ENCODE measurements at places on chromosomes 6 and 20.

- DNase-seq: no peak
These were observed 23.3 kb upstream of the CFAP206 start for GRCh38 chr6:87384449-87384848.

- DNase-seq: no peak
These were observed 402 bp upstream of the TAF8 start for GRCh38 chr6:42049948-42050296.

GRCh38 chr6:45505470-45505869, 127.7 kb upstream of the SUPT3H start:
- no peak for DNase-seq

- DNase-seq: no peak
These were observed 27.8 kb downstream of the CASS4 start for GRCh38 chr20:56439771-56440291.

DNA sequence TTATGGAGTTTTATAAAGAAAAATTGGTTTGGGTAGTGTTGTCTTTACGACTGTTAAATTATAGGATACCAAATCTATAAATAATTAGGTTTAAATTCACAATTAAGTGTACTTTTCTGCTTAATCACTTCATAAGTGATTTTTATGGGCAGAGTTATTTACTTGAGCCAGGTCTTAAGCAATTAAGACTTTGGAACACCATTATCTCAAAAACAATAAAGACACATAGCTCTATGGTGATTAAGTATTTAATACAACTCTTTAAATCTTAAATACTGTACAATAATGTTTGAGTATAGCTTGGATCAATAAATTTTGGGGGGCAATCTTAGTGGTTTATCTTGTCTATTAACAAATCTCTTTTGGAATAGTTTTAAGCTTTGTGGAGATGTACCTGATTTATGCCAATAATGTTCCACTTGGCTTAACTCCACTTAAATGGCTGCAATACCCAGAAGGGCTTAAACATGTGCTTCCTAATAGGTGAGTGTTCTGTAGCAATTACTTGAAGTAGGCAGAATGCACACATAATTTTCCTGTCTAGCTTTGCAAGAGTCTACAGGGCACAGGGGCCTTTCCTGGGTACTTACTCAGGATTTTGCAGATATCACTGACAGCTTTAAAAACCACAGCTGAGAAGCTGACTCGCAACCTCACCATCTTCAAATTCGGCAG, 7.5 kb downstream of the FERMT1 start:
- no peak for DNase-seq

- no peak for DNase-seq
These were observed 252.3 kb downstream of the BTBD9 start for GRCh38 chr6:38387461-38387860.

GRCh38 chr20:1378735-1379125, 14.1 kb downstream of the FKBP1A start:
- no peak for DNase-seq

GRCh38 chr20:60056407-60057122, 98.3 kb downstream of the CDH26 start:
- no peak for DNase-seq

DNA sequence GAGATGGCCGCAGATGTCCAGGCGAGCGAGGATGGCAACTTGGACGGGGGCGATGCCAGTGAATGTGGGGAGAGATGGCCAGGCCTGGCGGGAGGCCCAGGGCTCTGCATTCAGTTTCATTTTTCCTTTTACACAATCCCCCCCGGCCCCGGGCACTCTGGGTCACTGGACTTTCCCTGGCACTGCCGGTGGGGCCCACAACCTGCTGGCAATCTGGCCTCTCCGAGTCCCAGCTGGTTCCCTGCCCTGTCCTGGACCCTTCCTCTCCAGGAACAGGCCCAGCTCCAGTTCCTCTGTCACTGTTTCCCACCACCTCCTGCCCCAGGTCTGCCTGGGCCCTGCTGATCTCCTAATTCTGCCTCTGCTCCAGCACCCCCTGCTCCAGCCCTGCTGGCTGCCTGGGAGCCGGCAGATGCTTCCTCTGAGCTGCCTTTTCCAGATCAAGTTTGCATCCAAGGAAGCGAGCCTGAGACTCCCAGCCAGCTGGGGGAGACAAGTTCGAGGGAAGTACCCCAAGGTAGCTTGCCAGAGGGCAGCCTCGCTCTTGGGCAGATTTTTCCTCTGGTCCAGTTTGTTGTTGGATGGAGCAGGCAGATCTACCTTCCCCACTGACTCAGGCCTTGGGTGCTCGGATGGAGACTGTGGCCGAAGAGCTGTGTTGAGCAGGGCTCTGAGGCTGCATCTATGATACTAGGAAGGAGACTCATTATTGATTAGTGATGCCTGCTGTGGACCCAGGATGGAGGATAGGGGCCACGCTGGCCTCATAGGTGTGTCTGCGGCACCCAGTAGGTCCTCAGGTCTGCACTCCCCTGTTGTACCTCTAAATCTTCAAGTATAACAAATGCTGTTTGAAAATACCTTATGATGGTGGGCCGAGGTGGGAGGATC, 83.2 kb downstream of the CEBPB start:
- no peak for DNase-seq

- DNase-seq: peak; percentile 79
These were observed 109.4 kb upstream of the KCNG1 start for GRCh38 chr20:51132279-51132678.

- no peak for DNase-seq
These were observed 127.6 kb downstream of the MRPL14 start for GRCh38 chr6:43999628-44000027.

GRCh38 chr20:8858181-8858787, 210.6 kb upstream of the PLCB4 start:
- no peak for DNase-seq

- DNase-seq: no peak
These were observed 439.4 kb downstream of the PHF3 start for GRCh38 chr6:64074981-64075380.

DNA sequence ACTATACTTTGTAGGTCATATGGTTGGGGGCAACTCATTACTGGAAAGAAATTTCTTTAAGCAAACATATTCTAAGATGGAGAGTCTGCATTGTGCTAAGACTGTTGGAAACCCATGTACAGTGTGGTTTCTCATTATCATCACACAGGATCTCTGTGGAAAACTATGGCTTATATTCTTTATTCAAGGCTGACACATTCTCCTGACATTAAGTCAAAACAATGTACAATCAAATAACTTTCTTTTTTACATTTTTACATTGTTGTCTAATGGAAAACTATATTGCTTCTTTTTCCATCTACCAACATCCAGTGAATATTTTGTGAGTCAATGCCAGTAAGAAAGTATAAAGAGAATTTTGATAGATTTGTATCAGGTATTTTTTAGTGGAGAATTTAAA, 417.6 kb downstream of the GRIK2 start:
- no peak for DNase-seq

DNA sequence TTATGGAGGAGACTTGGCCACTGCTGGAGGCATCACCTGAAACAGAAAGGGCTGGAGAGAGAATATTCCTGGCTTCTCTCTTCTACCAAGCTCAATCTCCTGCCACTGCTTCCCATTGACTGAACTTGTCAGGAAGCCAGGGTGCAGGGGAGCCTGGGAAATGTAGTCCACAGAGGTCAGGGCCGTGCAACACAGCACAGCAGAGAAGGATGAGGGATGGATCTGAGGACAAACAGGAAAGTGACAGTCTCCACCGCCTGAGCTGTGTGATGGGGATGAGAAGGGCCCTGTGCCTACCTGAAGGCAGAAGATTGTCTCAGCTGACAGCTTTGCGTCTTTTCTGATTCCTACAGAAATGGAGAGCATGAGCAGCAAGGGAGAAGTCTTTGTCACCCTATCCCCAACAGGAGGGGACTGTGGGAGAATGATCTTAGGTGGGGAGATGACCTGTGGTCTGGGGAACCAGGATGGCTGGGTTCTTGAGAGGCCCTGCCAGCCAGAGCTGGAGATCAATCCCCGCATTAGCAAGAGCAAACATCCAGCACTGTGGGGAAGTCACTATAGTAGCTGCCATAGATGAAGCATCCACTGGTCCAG, 114.2 kb downstream of the SNX5 start:
- DNase-seq: peak; percentile 84

DNA sequence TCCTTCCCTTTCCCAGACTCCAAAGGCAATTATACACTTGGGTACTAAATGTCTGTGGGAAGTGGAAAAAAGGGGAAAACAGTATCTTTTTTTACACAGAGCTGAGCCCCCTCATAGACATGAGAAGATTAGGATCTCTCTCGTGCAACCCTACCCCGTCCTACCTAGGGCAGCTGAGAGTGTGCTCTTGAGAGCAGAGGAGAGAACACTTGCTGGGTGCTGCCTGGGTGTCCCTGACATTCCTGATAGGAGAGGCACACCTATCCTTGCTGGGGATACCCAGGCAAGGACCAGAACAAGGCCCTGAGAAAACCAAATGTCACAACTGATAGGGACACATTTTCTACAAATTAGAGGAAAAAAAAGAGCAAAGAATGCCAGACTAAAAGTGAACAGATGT, 81.2 kb downstream of the PREP start:
- DNase-seq: no peak

DNA sequence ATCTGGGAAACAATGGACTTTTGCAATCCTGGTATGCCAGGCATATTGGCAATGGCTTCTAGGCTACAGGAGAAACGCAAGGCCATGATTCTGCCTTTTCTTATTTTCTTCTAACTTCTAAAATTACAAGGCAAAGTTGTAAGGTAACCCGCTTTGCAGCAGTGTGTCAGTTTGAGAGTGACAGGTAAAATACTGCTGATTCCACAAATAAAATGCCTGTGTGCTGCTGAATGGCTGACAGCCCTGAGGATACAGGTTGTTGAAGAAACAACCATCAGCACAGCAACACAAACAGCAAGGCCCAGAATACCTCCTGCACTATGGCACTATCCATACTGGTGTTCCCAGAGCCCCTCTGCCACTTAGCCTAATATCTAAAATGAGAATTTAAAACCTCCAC, 37.1 kb downstream of the SLC17A1 start:
- DNase-seq: no peak

DNA sequence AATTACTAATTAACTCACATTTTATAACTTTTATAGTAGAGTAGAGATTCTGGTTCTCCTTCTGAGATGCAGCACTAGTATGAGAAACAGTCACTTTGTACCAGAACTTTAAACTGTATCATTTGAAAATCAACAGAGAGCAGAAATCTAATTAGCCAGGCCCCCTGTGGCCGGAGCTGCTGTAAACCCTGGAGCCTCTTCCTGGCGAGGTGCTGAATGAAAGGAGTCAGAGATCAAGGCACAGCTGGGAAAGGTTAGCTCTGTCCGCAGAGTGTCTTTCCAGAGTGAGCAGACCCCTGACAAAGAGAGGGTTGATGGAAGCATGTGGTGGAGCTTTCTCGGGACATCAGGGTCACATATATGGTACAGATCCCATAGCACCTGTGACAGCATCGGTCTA, 703.8 kb downstream of the RFPL4B start:
- DNase-seq: no peak

DNA sequence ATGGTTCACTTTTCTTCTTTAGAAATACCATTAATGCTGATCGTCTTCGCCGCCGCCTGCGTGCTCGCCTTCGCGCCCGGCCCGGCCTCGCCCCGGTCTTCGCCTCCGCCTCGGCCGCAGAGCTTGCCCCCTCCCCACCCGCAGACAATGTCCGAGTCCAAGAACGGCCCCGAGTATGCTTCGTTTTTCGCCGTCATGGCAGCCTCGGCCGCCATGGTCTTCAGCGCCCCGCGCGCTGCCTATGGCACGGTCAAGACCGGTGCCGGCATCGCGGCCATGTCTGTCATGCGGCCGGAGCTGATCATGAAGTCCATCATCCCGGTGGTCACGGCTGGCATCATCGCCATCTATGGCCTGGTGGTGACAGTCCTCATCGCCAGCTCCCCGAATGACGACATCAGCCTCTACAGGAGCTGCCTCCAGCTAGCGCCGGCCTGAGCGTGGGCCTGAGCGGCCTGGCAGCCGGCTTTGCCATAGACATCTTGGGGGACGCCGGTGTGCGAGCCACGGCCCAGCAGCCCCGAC, 4.8 kb upstream of the PRPH2 start:
- DNase-seq: peak; percentile 40

DNA sequence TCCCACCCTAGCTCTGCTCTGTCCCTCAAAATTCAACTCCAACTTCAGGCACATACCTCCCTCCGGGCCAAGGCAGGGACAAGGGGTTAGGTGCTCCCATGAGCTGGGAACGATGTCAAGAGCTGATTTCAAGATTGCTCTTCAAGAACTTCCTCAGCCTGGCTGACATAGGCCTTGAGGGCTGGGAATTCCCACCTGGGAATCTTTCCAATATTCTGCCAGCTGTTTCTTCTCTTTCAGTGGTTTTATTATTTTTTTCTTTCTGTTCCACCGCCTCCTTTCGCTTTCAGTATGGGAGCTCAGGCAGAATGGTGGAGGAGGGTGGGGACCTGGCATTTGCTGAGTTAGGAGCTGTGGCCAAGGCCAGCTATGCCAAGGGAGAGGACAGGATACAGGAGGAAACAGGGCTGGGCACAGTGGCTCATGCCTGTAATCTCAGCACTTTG, 33.7 kb downstream of the SRSF3 start:
- DNase-seq: peak; percentile 83

DNA sequence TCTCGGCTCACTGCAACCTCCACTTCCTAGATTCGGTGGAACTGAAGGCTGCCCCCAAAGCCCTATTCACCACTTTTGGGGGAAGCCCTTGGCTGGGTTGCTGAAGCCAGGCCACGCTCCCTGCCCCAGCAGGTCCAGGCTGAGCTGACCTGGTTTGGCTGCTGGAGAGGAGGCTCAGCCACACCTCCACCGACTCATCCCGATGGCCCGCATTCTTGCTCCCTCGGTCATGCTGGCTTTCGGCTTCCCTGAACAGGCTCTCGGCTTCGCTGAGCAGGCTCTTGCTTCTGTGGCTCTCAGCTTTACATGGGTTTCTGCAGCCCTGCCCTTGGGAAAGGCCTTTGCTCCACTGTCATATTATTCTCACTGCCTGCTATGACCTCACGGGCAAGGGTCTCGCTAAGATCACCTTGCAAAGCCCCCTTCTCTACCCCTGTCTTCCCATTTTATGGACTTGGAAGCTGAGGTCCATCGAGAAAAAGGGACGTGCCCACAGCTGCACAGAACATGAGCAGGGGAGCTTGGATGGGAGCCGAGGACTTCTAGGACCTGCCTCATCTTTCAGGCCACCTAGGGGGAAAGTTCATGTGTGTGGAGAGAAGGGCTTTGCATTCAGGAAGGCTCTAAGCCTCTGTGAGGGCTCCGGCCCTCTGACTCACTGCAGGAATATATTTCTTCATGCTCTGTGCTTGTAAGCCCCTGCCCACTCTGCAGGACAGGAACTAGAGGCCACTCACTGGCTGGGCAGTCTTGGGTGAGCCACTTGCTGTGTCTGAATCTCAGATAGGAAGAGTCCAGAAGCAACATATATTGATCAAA, 15.6 kb downstream of the ARHGAP40 start:
- no peak for DNase-seq

DNA sequence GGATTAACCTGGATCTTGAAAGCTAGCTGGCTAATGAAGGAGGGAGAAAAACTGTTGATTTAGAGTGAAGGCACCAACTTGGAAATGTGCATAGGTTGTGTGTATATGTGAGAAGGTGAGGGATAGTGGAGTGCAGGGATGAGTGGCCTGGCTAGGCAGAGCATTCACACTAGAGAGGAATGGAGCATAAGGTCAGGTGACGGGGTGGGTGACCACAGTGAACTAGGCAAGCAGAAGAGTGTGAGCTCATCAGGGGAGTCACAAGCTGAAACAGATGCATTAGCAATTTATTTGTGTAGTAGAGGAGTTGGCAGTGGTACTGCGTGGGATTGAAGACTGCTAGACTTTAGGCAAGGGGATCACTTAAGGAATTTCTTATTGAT, 10.5 kb downstream of the ANKRD66 start:
- DNase-seq: no peak

- DNase-seq: no peak
These were observed 99.2 kb upstream of the RREB1 start for GRCh38 chr6:7008451-7008988.
